ENCODE measurements at places on chromosomes 1 and 21.
A peak's percentile ranks its signal among the peaks of the same experiment; 100 is the strongest.

DNA sequence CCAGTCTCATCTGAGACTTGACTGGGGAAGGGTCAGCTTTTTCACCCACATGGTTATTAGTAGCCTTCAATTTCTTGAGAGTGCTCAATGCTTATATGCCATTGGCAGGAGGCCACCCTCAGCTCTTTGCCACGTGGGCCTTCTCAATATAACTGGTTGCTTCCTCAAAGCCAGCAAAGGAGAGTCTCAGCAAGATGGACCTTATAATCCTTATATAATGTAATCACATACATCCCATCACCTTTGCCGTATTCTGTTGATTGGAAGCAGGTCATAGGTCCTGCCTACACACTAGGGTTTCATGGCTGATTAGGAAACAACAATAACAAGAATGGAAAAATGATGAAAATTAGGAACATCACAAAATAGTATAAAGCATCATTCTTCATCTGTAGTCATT lies 22.9 kb downstream of the TSEN15 start:
- DNase-seq = no peak

GRCh38 chr1:172246521-172247390 lies 173.7 kb upstream of the C1orf105 start:
- no peak for DNase-seq

- no peak for DNase-seq
These were observed 929 bp upstream of the TRIM45 start for GRCh38 chr1:117122330-117123025.

- no peak for DNase-seq
These were observed 4.3 kb downstream of the GUK1 start for GRCh38 chr1:228144193-228144992.

DNA sequence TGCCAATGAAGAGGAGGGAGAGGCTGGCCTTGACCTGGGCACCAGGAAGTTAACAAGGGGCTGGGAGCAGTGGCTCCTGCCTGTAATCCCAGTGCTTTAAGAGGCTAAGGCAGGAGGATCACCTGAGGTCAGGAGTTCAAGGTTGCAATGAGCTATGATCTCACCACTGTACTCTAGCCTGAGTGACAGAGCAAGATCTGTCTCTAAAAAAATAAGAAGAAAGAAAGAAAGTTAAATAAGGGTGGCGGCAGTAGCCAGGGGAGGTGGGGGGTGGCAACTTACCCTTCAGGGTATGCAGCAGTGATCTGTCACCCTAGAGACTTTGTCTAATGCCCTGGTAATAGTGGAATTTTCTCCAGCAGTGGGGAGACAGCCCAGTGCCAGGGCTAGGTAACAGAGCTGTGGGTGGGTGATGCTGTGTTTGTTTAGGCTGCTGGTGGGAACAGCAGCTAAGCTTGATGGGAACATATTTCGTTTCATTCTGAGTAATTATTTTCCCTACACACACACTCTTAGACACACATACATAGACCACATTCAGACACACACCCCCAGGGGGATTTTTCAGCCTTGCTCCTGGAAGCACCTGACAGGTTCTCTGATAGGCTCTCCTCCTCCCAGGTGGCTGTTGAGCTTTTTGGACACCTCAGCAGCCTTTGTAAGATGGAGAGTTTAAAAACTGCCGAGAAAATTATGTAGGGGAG lies 11.3 kb upstream of the SYT6 start:
- DNase-seq = no peak

GRCh38 chr1:24502065-24502708 lies 449 bp upstream of the RCAN3 start:
- DNase-seq = peak; percentile 86

DNA sequence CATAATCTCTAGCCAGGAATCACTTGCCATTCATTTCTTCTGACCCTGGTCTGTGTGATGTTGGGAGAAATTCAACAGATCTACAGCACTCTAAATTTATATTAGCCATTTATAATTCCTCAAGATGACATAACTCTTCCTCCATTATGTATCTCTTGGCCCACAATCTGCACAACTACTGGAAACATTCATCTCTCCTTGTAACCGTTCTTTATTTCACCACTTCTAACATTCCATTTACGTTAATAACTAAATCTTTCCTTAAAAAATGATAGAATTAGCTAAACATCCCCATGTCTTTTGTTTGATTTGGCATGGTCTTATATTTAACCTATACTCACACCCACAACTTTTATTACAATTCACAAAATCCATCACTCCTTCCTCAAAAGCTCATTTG lies 166.0 kb downstream of the COL11A1 start:
- DNase-seq = no peak

DNA sequence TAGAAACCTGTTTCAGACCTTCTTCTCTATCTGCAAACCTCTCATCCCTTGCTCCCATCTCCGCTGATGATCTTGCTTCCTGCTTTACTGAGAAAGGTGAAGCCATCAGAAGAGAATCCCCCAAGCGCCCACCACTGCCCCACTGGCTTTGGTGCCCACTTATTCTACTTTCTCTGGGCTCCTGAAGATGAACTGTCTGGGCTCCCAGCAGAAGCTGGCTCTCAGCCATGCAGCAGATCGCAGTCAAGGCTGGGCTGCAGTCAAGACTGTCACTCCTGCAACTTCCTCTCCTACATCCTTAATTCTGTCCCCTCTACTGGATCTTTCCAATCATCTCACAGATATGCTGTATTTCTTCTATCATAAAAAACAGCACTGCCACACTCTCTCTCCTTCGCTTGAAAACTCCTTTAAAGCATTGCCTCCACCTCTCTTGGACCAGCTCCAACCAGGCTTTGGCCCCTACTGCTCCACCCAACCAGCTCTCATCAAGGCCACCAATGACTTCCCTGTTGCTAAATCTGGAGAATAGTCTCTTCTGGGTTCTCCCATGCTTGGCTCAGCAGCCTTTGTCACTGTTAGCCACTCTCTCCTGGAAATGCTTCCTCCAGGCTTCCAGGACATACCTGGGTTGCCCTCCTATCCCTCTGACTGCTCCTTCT lies 25.8 kb downstream of the TRIM62 start:
- no peak for DNase-seq

GRCh38 chr1:232307296-232308017 lies 322.5 kb downstream of the SIPA1L2 start:
- no peak for DNase-seq

DNA sequence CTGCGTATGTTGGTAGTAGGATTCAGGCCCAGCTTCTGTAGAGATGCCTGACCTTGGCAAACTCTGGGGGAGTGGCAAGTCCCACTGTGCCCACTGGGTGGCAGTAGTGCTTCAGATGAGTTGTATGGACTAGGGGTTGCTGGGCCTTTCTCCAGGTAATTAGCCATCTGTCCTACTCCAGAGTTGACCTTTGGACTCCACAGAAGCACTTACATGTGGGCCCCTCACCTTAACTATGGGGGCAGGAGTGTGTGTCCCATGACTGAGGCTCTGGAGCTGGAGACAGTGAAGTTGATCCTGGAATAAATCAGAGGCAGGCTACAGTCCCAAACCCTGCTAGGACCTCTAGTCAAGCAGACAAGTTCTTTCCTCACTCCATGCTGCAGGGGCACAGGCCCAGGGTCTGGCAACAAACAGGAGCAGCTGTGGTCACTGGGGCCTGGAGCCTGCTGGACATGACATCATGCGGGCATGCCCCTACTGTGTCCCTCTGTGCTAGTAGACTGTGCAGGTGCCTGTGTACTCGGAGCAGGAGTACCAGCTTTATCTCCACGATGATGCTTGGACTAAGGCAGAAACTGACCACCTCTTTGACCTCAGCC lies 4.6 kb downstream of the DMAP1 start:
- DNase-seq = peak; percentile 68

DNA sequence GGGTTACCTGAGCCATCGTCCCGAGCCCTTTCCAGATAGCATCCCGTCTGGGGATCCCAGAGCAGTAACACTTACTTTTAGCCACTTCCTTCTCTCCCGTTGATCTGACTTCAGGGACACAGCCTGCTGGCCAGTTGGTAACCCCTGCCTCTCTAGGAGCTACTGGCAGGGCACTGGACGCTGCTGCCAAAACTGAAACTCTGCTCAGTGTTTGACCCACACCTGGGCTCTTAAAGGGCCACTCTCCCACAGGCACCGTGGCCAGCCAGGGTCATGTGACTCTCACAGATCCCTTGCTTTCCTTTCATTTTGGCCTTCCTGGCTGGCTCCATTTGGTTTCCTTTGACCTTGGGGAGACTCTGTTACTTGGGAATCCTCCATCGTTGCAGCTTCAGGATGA lies at the start of gene PIGR:
PIGR (minus strand) TSS at position 206 of the 400 bp plus-strand sequence. CDS start 5,935 bp downstream, outside the sequence.
- DNase-seq = no peak

GRCh38 chr1:202662081-202662480 lies 48.2 kb downstream of the SYT2 start:
- no peak for DNase-seq

- DNase-seq = no peak
These were observed 11.6 kb upstream of the PADI6 start for GRCh38 chr1:17360272-17360956.

DNA sequence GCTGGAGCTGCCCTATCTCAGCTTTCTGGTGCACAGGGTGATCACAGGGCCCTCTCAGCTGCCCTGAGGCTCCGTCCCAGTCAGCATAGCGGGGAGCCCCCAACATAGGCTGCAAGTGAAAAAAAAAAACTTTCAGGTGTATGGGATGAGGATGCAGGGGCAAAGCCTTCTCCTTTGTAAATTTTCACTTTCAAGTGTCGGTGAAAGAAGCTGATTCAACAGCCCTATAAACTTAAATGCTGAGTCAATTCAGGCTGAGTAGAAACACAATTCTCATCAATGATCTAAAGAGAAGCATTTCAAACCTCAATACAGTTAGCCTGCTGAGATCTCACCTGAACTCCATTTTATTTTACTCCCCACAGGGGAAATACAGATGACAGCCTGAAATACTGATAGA lies 171.2 kb downstream of the SEC16B start:
- no peak for DNase-seq

DNA sequence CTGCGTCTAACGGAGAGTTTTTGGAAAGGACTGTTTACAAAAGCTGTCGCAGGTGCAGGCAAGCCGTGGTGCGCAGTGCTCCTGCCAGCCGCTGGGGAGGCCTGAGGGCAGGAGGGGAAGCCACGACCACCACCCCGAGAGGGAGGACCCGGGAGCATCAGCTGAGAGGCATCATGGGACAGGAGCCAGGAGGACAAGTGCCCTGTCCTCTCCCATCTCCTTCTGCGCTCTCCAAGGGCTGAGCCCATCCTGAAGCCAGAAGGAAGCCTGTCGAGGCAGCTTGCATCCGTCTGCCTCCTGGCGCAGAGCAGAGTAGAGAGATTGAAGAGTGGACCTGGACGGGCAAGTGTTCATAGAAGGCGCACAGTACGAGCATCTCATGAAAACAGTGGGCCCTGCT lies 310.9 kb downstream of the KIF26B start:
- DNase-seq = no peak

- no peak for DNase-seq
These were observed 28.9 kb downstream of the PBX1 start for GRCh38 chr1:164587617-164588501.

DNA sequence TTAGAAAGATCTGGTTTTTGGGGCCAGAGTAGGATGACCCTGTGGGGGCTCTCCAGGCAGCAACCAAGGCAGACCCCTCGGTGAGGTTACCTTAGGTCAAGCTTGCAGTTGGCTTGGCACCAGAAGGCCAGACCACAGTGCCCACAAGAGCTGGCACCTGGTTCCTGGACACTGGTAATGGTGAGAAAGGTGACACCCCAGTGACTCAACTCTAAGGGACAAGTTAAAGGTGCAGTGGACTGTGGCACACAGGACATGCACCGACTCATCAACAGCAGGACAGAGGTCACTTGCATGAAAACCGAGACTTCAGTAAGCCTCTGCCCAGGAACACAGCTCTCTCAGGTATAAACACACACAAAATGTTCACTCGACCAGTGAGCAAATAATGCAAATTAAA lies 6.7 kb downstream of the LRRC38 start:
- DNase-seq = no peak

- DNase-seq = no peak
These were observed 38.8 kb upstream of the SUCO start for GRCh38 chr1:172494166-172494565.

GRCh38 chr1:97082160-97082848 lies 360.7 kb downstream of the PTBP2 start:
- DNase-seq = no peak

- DNase-seq = no peak
These were observed 472.0 kb downstream of the SMYD3 start for GRCh38 chr1:246035060-246035541.

DNA sequence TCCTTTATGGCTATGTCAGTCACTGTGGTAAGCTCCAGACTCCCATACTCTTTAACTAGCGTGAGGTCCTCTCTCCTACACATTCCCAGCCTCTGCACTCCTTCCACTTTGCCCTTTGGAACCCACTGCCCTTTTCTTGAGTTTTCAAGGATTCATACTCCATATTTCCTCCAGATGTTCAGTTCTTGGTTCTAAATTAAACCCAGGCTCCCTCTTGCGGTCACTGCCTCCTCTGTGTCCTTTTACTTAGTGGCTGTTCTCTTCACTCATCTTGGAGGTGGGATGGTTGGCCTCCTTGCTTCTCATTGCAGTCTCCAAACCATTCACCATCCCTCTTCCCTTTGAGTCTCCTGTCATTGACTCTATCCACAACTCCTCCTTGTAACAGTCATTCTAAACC lies 208.1 kb downstream of the TGFB2 start:
- DNase-seq = no peak

DNA sequence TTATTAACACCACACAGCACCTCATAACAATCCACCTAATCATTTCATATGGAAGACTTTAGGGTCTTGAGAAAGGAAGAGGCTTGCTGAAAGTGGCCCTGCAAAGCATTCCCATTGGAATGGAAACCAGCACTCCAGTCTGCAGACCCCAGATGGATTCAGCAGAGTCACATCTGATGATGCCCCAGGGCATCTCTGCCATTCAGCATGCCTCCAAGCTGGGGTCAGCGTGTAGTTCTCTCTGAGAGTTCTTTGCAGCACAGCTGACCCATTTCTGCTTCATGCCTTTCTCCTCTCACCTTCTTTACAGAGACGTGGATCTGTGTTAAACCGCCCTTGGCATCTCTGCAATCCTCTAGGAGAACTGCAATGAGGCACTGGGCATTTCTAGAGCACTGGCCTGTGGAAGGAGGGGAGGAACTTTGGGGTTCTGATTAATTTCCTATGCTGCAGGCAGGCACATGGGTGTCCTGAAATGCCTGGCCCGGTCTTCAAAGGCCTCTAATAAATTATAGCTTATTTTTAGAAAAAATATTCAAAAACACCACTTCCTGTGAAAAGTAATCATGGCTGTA lies 2.6 kb upstream of the LUZP1 start:
- no peak for DNase-seq

DNA sequence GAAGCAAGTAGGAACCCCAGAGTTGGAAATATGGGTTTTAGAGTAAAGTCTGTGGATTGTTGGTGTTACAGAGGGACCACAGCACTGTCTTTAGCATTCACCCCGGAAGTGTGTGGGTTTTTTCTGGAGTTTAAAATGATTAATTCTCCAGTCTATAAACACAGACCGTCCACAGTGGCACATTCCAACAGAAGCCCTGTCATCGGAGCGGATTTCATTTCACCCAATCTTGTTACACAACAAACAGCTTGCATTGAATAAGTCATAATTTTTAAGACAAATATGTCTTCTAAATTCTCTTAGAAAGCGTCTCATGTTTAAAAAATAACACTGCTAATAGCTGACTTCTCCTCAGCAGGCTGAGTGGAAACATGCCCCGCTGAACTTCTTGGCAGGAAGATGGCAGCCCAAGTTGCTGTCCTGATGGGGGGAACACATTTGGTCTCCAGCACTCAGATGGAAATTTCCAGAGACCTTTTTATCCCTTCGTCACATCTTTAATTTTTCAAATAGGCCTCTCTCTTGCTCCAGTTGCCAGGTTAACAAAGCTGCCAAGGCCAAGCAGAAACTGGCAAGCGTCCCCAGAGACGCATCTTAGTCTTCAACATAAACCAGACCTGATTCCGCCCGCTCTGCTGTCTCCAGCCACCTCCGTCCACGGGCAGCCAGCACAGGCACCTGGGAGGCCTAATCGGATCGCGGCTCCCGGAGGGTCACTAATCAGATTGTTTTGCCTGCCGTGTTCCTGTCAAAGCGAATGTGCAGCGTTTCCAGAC lies 28.8 kb upstream of the SLC19A1 start:
- no peak for DNase-seq
